Suppressor macrophage treated with lipopolysaccharide for 4 hours (primary cell): ENCODE measurements at places on chromosomes 2 and 18.
A peak's percentile ranks its signal among the peaks of the same experiment; 100 is the strongest.

DNA sequence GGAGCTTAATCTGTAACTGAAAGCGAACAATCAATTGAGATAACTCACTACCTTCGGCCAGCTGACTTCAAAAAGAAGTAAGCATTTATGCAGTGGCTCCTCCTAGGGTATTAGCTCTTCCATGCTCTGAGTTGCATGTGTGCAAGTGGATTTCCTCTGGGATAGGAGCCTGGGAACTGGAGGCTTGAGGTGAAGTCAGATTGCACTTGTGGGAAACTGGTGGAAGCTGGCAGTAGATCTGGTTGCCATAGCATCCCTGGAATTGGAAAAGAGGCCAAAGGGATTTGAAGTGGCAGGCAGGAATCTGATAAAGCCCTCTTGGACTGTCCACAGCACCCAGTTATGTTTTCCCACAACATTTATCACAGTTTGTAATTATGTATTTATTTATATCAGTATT, 50.6 kb upstream of the FMNL2 start:
- no peak for DNase-seq

GRCh38 chr2:209734805-209735204, 36.8 kb upstream of the UNC80 start:
- DNase-seq: no peak

- DNase-seq: peak; percentile 81
Measured at GRCh38 chr2:199738727-199739412, 112.1 kb downstream of the FTCDNL1 start.

GRCh38 chr2:106653465-106653864, 166.3 kb downstream of the CD8B2 start:
- DNase-seq: no peak
